Activated naive CD4-positive, alpha-beta T cell (primary cell): ENCODE measurements at places on chromosomes 6 and 20.

- no peak for DNase-seq
These were observed 8.8 kb downstream of the RAET1L start for GRCh38 chr6:150016324-150017185.

DNA sequence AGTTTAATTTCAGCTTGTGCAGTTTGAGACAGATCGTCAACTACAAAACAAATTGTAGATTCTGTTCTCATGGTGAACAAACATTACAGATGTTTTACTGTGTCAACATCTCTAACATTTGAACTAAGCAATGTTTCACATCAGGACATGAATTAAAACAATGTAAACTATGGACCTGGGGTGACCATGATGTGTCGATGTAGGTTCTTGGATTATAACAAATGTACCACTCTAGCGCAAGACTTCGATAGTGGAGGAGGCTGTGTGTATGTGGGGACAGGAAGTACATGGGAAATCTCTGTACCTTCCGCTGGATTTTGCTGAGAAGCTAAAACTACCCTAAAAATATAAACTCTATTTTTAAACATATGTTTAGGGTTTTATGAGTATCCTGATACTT lies 17.1 kb downstream of the HIVEP2 start:
- DNase-seq, result no peak

GRCh38 chr20:9298906-9299305 lies 215.5 kb upstream of the LAMP5 start:
- DNase-seq, result no peak

- no peak for DNase-seq
These were observed 27.5 kb downstream of the RSPH3 start for GRCh38 chr6:158972241-158973233.

DNA sequence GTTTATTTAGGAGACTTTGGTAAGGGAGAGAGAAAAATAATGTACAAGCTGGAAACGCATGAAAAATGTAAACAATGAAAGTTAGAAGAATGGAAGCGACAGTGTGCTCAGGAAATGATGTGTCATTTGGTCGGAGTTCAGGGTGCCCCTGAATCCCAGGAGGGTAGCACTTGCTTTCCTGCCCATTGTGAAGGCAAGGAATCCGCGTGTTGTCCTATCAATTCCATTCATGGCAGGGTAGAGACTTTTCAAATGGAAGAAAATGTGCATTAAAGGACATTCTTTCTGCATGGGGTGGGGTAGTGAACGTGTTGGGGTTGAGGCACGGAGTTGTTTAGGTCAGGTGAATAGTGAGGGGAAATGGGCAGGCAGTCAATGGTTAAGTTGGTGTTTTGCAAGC lies 33.7 kb downstream of the GCNT2 start:
- DNase-seq, result no peak

DNA sequence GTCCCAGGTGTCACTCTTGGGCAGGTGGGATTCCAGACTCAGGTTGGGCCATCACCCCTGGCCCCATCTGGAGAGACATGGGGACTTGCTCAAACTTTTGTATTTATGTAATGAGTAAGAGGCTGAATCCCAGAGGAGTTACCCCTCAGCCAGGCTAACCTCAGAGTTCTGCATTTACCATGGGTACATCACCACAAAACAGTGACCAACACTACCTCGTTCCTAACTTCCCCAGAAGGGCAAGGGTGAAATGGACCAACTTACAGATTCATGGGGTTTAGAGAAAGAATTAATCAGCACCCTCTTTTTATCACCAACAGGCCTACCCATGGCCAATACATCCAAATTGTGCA lies 259.9 kb upstream of the MARCKS start:
- DNase-seq, result no peak

GRCh38 chr6:13803581-13803980 lies 10.8 kb downstream of the MCUR1 start:
- DNase-seq, result no peak

DNA sequence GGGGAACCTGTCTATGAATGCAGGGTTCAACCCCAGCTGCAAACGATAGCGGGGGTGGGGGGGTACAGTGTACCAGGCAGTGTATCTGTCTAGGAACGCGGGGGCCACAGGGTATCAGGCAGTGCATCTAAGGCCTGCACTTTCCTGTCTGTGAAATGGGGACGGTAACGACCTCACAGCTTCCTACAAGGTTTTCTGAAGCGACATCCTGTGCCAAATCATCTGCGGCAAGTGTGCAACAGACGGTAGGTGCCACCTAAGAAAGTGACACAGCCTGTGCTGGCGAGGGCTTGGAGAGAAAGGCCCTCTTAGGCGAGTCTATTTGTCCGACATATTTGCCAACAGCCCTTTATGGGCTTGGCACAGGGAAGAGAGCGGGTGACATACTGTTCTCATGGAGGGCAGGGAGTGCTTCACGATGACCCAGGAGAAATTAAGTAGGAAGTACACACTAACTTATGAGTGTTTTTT lies 3.8 kb downstream of the DIDO1 start:
- no peak for DNase-seq

DNA sequence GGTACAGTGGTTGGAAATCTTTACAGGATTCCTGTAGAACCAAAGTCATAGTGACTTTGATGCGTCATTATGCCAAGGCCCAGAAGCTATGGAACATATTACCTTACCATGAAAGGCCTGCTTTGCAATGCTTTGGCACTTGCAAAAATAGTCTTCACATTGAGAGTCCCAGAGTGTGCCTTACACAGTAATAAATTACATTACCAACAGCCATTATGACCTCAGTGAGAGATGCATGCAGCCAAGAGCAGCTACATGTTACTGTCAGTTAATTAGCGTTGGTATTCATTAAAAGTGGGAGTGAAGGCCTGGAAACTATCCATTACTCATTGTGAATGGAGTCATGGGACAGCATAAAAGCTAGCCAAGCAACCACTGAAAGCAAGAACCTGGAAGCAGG lies 39.2 kb upstream of the HDDC2 start:
- no peak for DNase-seq

DNA sequence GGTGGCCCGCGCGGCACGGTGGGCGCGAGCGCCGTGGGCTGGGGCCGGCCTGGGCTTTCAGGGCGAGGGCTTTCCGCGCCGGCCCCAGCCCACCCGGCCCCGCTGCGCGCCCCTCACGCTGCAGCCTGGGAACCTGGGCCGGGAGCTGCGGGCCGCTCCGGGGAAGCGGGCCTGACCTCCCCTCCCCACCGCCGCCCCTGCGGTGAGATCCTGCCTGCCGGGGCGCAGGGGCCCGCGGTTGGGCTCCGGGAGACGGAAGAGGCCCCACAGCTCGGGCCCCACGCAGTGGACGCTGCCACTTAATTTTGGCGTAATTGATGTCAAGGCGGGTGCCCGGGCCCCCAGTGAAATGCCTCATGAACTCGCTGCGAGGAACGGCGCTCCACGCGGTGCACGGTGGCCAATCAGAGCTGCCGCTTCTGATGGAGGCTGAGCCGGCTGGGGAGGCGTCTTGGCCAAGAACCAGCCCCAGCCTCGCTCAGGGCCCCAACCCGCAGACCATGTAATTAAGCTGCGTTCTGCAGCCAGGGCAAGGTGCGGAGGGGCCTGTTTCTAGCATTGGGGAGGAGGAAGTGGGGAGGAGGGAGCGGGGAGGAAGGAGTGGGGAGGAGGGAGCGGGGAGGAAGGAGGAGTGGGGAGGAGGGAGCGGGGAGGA lies 96.1 kb upstream of the BHLHE23 start:
- peak; percentile 64 for DNase-seq

DNA sequence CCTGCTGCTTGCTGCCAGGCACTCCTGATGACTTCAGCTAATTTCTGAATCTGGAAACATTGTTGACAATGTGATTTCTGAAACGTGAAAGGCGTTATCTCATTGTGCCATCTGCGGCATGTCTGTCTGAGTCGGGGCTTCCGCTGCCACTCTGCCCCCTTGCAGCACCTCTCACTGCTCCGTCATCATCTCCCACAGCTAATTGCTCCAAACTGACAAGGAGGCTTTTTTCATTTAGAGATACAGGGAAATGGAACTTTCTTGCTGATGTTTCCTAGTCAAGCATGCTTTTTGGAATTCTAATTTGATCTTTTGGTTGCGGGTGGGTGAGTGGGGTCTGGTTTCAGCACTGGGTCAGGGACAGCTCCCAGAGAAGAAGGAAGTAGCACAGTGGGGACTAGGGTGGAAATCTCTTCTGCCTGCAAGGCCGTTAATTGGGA lies 233.5 kb downstream of the DHX35 start:
- DNase-seq, result no peak

DNA sequence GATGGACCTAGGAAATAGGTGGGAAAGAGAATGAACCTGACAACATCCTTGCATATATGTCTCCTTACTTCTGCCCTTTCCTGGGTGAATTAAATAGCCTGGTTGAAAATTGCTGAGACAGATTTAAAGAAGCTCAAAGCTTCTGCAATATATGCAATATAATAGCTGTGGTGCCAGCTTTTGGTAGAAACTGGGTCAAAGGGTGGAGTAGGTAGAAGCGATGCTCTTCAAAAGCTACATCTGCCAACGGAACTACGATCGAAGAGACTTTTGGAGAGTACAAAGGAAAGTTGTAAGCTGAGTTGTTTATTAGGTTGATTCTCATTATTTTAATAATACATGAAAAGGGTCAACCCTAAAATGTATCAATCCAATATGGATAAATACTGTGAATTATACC lies 22.8 kb upstream of the TTK start:
- no peak for DNase-seq

DNA sequence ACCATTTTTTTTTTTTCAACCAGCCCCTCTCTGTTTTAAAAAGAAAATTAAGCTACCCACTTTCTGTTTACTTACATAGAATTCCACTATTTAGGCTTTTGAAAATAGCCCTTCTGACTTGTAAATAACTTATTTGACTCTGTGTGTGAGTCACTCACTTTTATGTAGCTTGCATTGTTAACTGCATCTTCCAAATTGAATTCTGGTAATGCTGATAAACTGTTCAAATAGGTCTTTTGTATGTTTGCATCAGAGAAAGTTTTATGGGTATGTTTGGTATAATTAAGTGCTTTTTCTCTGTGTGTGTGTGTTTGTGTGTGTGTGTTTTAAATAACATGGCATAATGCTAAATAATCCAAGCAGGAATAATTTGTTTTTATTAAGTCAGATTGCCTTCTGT lies 360.1 kb downstream of the PLCB1 start:
- DNase-seq, result no peak

DNA sequence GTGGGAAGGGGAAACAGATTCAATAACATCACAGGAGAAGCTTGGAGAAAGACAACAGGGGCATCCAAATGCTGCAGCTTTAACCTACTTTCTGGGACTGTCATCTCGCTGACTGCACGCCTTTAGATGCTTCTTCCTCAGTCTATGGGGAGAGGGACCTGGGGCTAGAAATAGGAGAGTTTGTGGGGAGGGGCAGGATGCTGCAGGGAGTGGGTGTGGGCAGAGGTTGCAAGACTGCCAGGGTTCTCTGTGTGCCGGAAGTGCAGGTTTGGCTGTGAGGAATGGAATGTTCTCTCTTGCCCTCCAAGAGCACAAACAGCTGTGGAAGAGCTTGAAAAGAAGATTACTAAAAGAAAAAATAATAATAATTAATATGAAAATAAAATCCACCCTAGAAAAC lies 93.2 kb downstream of the FOXO3 start:
- no peak for DNase-seq

DNA sequence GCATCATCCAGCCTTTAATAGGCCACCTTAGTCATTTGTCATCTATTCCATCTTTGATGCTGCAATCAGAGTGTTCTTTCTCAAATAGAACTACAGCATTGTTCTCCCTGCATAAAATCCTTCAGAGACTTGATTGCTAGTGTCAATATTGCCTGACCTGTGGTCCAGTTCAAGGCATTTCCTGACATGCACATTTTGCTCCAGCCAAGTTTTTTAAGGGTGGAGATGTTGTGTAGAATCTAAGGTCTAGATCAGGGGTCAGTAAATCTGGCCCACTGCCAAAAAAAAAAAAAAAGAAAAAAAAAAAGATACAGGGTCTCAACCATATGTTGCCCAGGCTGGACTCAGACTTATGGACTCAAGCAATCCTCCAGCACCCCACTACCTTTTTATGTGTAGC lies 354.4 kb downstream of the FRK start:
- DNase-seq, result no peak

DNA sequence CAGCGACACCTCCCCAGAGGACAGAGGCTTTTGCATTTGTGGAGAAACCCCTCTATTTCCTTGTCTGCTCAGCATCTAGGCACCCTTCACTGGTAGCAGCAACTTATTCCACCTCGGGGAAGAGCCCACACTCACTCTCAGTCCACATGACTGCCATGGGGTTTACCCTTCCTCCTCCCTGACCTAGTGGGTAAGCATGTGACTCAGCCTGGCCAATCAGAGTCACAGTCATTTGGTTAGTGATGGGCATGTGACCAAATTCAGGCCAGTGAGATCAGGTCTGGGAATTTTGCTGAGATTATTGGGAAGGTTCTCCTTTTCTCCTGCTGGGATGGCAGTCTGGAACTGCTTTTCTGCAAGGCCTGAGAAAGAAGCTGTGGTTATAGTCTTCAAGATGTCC lies 145.7 kb upstream of the PHACTR3 start:
- no peak for DNase-seq

GRCh38 chr6:52136055-52136454 lies 48.6 kb upstream of the PKHD1 start:
- no peak for DNase-seq

DNA sequence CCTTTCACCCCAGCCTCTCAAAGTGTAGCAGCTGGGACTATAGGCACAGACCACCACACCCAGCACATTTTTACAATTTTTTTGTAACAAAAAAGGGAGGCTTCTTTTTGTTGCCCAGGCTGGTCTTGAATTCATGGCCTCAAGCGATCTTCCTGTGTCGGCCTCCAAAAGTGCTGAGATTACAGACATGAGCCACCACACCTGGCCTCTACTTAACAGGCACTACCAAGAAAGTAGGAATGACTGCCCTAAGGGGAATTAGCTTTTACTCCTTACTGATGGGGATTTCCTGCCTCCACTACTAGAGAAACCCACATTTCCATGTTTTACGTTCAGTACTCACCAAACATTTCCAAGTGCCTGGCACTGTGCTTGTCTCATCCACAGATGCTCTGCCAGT lies 109.6 kb downstream of the CARMIL1 start:
- no peak for DNase-seq

DNA sequence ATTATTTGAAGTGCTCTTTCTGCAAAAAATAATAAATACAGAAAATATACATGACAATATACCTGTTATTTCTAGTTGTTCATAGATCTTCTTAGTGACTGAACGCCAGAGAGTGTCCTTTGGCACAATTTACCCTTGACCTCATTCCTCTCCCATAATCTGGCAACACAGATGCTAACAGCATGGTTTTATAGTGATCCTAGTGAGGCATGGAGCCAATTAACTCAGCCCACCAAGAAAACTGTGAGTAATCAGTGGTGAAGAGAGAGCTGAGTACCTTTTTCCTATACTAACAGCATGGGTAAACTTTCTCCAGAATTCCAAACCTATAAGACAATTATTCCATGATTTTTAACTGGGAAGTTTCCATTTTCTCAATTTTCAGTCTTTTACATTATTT lies 61.0 kb downstream of the VGLL2 start:
- DNase-seq, result no peak
